ENCODE measurements at places on chromosomes 4 and X. TPM values are rescaled to one million over a fixed set of nuclear protein-coding genes. Genes with fewer than 3 reads are reported as not detected.

DNA sequence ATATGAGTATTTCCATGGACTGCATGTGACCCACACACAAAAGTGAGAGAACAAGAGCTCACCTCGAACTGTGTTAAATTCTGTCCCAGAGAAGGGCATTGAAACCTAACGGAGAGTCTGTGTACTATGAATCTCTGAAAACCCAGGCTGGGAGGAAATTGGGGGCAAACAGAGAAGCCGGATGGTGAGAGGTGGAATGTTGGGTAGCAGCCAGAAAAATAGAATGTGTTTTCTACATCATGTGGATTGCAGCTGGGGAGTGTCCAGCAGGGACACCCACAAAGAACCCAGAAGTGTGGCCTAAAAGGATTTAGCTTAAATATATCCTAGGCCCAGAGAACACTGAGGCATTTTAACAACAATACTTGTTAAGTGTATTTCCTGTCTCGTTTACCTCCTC, 38.6 kb downstream of the MND1 start:
- no peaks in the 10 kb centered on the region for H3K27me3 ChIP-seq
- H3K4me3 ChIP-seq: no peak overlapping the region
- H3K4me1 ChIP-seq: no peaks in the 10 kb centered on the region
- H3K27ac ChIP-seq: no peak overlapping the region
- no peaks in the 10 kb centered on the region for H3K36me3 ChIP-seq

DNA sequence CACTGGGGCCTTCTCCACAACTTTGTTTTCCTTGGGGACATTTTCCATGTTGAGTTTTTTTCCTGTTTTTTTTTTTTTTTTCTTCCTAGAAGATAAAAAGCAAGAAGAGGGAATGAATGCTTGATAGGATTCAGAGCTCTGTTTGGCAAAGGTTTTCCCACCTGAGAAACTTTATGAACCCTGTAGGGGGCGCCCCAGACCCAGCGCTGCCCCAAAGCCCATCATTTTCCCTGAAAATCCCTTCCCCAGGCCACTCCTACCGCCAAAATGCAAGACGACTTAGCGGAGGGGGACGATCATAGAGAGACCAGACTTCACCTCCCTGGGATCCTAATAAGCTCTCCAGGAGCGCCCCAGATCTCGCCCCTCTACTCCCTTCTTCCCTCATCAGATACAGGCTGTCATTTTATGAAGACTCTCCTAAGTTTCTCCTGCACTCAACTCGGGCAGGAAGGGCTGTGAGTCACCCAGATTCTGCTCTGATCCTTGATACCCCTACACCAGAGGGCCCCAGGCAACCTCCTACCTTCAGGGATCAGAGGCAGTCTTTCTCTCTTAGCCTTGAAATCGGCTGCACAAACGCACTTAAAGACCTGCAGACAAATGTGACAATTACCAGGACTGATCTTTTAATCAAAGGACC, 1.4 kb downstream of the BEX5 start:
- no peaks in the 10 kb centered on the region for H3K36me3 ChIP-seq
- H3K4me1 ChIP-seq: peaks cover 3% of the 10 kb centered on the region
- H3K27me3 ChIP-seq: no peaks in the 10 kb centered on the region
- H3K4me3 ChIP-seq: no peak overlapping the region

DNA sequence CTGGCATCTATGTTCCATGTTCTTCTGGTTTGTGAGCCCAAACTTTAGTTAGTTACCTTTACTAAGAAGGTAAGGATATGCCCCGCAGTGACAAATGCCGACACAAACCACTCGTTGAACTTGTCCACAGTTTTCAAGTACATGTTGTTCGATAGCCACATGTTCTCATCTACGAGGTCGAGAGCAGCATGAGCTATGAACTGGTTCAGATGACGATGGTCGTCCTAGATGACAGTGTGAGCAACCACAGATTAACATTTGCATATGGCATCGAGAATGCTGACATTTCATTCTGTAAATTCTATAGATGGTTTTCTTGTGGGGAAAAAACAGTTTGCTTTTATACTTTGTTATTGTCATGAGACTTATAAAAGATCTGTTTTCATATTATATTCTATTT, 18.0 kb downstream of the TRAPPC2 start:
- H3K4me1 ChIP-seq: no peaks in the 10 kb centered on the region
- no peak for DNase-seq
- no peaks in the 10 kb centered on the region for H3K27me3 ChIP-seq
- peaks cover 10% of the 10 kb centered on the region for H3K36me3 ChIP-seq
- no peak overlapping the region for H3K4me3 ChIP-seq

DNA sequence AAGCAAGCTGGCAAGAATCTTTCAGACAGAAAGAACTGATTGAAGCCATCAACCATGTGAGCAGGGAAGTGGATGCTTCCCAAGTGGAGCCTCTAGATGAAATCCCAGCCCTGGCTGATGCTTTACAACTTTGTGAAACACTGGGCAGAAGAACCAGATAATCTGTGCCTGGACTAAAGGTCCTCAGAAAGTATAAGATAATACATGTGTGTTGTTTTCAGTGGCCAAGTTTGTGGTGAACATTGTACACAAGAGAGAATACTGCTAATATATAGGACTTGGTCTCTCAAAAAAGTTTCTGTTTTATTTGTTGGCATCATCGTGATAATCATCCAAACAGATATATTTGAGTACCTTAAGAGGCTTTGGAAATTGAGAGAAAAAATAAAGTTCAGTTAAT, 1367.8 kb upstream of the IGFBP7 start:
- peaks cover 3% of the 10 kb centered on the region for H3K27me3 ChIP-seq
- DNase-seq: no peak
- no peaks in the 10 kb centered on the region for H3K4me1 ChIP-seq
- no peak overlapping the region for H3K27ac ChIP-seq
- no peak overlapping the region for H3K4me3 ChIP-seq

FGF13 gene
- 0.84 TPM for total RNA-seq

DNA sequence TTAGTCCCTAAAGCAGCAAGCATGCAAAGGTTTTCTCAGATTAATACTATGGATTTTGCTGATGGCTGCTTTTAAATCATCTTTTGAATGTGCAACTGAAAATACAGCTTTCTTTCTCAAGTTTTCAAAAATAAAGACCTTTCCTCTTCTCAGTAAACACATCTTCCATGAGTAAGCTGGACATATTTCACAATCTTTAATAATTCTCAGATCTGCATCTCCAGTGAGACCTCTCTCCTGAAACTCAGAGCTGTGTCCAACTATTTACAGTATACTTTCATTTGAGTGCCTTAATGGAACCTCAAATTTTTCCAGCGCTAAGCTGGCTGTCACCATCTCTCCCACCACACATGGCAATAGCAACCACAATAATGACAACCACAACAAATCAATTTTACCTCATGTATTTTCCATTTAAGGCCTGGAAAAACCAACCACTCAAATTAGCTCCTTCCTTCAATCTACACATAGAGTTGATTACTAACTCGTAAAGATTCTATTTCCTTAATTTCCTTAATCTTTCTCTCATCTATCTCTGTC, 192.4 kb upstream of the RPL34 start:
- DNase-seq: no peak
- no peaks in the 10 kb centered on the region for H3K36me3 ChIP-seq
- no peak overlapping the region for H3K27ac ChIP-seq
- no peak overlapping the region for H3K4me3 ChIP-seq

MAGEA9B gene
- not detected for total RNA-seq

- H3K36me3 ChIP-seq: no peaks in the 10 kb centered on the region
- no peaks in the 10 kb centered on the region for H3K27me3 ChIP-seq
- H3K4me1 ChIP-seq: no peaks in the 10 kb centered on the region
Observed at GRCh38 chr4:74638001-74638400, 156.3 kb downstream of the BTC start.

IL2RG gene
- 2.2 TPM for total RNA-seq

DNA sequence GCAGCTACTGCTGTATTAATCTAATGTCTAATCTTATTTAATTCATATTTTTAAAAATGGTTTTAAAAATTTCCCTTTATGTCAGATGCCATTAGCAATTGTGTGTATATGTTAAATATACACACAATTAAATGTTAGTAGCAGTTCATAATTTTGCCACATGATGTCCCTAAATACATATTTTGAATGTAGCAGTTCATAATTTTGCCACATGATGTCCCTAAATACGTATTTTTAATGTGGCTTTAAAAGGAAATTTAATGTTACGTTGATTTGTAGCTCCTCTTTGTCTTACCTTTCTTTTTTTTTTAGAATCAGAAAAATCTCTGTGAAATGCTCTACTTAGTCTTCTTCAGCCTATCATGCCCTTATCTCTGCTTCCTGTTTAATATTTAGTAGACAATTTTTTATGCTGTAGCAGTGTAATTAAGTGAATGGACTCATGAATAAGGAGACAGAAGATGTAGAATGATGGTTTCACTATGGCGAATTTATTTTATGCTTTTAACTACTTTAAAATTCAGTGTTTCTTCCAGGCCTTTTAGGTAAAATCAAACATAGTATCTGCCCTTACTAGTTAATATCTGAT, 26.1 kb downstream of the RBM46 start:
- H3K27ac ChIP-seq: no peak overlapping the region
- no peaks in the 10 kb centered on the region for H3K27me3 ChIP-seq
- H3K36me3 ChIP-seq: no peaks in the 10 kb centered on the region
- no peak overlapping the region for H3K4me3 ChIP-seq
- DNase-seq: no peak
- no peaks in the 10 kb centered on the region for H3K4me1 ChIP-seq

DNA sequence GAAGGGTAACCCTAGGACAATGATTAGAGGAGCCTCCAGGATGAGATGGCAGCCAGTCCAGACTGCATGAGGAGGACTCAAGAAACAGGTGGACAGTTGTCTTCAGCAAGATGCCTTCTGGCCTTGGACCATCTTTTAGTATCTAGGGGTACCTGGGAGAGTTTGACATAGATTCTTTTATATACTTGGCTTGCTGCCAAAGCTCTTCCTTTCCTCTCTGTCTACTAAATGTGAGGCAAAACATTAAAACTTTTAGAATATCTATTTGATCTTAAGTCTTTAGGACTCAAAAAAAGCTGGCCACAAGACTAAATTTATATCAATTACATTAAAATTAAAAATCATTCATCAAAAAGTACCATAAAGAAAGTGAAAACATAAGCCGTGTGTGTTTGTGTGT, 18.6 kb upstream of the NKX3-2 start:
- no peaks in the 10 kb centered on the region for H3K36me3 ChIP-seq
- DNase-seq: no peak
- no peak overlapping the region for H3K27ac ChIP-seq
- H3K4me3 ChIP-seq: no peak overlapping the region
- no peaks in the 10 kb centered on the region for H3K4me1 ChIP-seq
- no peaks in the 10 kb centered on the region for H3K27me3 ChIP-seq

DNA sequence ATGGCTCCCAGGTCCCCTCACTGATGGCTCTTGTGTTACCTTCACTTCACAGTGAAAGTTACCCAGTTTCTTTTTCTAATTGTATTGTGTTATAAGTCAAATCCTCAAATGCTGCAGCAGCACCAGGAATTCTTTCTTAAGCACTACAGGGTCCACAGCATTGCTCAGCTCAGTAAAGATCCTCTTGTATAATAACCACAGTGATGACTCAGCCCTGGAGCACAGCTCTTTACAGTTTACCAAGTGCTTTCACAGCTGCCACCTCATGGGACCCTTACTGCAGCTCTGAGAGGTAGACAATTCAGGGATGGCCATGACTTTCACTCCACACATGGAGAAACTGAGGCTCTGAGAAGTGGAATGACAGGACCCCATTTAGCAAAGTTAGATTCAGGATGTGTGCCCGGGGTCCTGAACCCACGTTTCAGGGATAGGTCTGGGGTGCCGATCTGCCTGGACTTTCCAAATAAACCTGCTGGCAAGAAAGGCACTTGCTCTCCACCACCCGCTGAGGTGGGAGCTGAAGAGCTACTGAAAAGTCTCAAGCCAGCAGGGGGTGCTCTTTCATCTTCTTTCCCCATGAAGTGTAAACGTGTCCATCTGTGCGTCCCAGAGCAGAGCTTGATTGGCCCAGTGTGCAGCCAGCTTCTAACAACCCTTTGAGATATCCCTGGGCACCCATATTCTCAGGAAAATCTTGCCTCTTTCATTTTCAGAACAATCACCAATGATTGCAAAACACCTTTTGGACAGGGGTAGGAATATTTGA, 35.7 kb upstream of the GABRQ start:
- no peak overlapping the region for H3K4me3 ChIP-seq
- no peaks in the 10 kb centered on the region for H3K4me1 ChIP-seq
- H3K27ac ChIP-seq: no peak overlapping the region
- no peak for DNase-seq
- no peaks in the 10 kb centered on the region for H3K27me3 ChIP-seq

All from liver (tissue), 10 donors.